NK-92 treated with Interleukin-12 subunit alpha and Interleukin-12 subunit beta, amount 100 ng/mL, for 24 hours (cell line): ENCODE measurements at places on chromosomes 13 and 19.

- peak; percentile 14 for DNase-seq
Measured at GRCh38 chr19:53467485-53468262, at the start of gene ZNF813. Gene ZNF813, plus strand, starts transcription at chr19:53467733. Its CDS starts 16,090 bp downstream, at chr19:53483823.

- no peak for DNase-seq
Measured at GRCh38 chr13:79917628-79918027, 423.3 kb downstream of the SPRY2 start.

DNA sequence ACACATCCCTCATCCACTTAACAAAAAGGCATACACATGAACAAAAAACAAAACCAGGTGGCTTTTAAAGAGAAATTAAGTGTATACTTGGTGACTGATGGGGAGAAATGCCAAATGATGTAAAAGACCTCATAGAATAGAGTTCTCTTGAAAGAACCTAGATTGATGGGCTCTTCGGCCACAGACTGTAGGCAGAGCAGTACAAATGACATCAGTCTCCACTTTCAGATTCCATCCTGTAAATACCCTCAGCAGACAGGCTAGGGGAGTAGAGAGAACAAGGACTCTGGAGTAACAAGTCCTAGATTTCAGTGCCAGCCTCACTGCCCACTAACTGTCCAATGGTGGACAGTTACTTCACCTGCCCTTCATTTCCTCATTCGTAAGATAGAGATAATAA is 203.8 kb downstream of the MZT1 start:
- no peak for DNase-seq

GRCh38 chr13:31638577-31638976 is 100.7 kb upstream of the RXFP2 start:
- DNase-seq, result no peak

DNA sequence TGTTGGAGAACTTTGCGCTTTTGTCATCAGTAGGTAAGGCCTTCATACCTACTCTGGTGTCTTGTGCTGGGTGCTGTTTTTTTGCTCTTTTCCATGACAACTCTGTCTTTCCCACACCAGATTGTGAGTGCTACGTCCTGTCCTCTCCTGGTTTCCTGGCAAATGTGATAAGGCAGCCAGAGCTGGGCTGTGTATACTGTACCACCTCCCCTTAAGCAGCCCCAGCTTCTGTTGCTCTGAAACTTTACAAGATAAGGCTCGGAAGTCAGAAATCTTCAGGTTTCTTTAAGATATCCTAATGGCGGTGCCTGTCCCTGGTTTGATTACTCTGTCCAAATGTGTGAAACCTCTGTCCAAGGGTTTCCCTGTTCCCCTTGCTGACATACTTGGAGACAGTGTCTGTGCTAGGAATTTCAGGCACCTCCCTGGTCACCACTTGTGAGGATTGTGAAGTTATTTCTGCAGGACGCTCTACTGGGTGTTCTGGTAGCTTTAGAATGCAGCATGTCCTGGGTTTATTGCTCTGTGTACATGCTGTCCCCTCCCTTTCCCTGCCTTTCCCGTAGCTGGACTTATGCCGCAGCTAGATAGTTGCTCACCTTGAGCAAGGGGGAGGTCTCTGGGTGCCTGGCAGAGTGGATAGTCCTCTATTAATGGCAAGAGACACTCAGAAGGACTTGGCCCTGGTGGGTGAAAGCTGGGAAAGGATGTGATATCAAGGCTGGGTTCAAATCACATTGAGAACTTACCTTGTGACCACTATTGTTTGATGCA is 7.0 kb downstream of the ZNF749 start:
- DNase-seq, result no peak

GRCh38 chr13:33204130-33204927 is 81.2 kb downstream of the STARD13 start:
- no peak for DNase-seq

GRCh38 chr19:43028866-43029265 is 2.6 kb upstream of the PSG11 start:
- no peak for DNase-seq

- DNase-seq, result no peak
Measured at GRCh38 chr19:10998666-10999065, 37.8 kb downstream of the SMARCA4 start.

- peak; percentile 76 for DNase-seq
Measured at GRCh38 chr19:19385896-19386869, 19.3 kb upstream of the GATAD2A start.

- peak; percentile 4 for DNase-seq
Measured at GRCh38 chr13:101626925-101627555, 174.6 kb downstream of the ITGBL1 start.

DNA sequence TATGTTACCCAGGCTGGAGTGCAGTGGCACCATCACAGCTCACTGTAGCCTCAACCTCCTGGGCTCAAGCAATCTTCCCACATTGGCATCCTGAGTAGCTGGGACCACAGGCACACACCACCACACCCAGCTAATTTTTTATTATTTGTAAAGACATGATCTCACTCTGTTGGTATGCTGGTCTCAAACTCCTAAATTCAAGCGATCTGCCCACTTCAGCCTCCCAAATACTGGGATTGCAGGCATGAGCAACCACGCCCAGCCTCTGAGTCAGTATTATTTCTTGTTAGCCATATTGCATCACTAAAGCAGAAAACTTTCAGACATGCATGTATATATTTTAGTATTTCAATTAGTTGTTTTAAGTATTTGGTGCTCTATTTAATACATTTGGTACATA is 376.4 kb downstream of the GPC6 start:
- no peak for DNase-seq

- DNase-seq, result no peak
Measured at GRCh38 chr13:47250146-47250545, 353.3 kb upstream of the HTR2A start.

- DNase-seq, result no peak
Measured at GRCh38 chr13:114152285-114152645, 19.8 kb upstream of the RASA3 start.

DNA sequence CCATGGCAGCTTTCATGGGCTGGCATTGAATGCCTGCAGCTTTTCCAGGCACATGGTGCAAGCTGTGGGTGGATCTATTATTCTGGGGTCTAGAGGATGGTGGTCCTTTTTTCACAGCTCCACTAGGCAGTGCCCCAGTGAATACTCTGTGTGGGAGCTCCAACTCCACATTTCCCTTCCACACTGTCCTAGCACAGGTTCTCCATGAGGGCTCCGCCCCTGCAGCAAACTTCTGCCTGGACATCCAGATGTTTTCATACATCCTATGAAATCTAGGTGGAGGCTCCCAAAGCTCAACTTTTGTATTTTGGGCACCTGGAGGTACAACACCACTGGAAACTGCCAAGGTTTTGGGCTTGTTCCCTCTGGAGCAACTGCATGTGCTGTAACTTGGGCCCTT is 450.6 kb downstream of the LMO7 start:
- DNase-seq, result no peak

DNA sequence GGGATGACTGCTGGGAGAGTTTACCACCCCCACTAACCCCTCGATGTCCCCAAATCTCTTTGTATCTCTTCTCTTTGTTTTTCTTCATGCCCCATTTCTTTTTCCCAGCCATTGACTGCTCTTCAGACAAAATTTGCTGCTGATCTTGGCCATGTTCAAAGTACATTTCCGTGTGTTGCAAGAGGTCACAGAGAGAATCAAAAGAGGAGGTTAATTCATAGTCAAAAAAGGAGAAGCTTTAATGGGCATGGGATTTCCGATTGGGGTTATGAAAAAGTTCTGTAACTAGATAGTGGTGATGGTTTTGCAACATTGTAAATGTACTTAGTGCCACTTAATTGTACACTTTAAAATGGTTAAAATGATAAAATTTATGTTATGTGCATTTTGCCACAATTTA is 121.1 kb downstream of the FLT1 start:
- no peak for DNase-seq
